Activated T-helper 2 cell treated with anti-CD3 and anti-CD28 coated beads, Interferon-gamma antibody, Interleukin-2, Interleukin-4, amounts not matched to agents 10 μg/mL and 5 μg/mL and 100 μg/mL, durations not matched to agents 14 hours and 24 hours and 36 hours (primary cell): ENCODE measurements at places on chromosomes 16 and 17.

DNA sequence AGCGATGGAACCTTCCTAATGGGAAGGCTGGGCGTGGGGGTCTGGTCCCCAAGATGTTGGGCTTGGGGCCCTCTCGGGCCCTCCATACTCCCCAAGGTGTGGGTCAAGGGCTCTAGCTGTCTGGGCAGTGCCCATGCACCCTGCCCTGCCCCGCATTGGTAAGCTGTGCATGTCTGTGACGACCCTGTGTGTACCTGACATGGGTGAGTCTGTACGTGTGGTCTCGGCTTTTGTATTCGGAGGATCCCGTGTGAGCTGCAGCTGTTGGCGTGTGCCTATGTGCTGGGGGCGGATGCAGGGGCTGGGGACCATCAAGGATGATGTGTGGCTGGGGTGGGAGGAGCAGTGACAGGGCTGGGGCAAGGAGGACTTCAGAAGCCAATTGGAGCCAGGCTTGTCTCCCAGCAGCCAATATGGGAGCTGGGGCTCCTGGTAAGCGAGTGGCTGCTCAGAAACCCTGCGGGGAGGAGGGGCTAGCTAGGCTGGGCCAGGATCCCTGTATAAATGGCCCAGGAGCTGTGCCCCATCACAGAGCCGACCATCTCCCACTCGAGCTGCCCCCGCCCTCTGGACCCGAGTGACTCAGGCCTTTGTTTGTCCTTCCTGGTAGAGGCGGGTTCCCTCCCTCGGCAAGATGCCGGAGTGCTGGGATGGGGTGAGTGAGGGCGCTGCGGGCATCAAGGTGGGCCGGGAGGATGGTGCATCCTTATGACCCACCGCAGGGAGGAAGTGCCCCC is at the start of gene NDRG4:
NDRG4 (plus strand) TSS at position 529 of the 737 bp plus-strand sequence; CDS start at position 635, 106 bp downstream.
- peak within 1 kb of the TSS; percentile 79 for H3K4me3 ChIP-seq
- H3K27me3 ChIP-seq = no peaks in the 10 kb centered on the region
- peak within 1 kb of the TSS; percentile 33 for H3K27ac ChIP-seq
- no peaks in the 10 kb centered on the region for H3K36me3 ChIP-seq
- H3K4me1 ChIP-seq = peaks cover 14% of the 10 kb centered on the region
- no peak for DNase-seq

DNA sequence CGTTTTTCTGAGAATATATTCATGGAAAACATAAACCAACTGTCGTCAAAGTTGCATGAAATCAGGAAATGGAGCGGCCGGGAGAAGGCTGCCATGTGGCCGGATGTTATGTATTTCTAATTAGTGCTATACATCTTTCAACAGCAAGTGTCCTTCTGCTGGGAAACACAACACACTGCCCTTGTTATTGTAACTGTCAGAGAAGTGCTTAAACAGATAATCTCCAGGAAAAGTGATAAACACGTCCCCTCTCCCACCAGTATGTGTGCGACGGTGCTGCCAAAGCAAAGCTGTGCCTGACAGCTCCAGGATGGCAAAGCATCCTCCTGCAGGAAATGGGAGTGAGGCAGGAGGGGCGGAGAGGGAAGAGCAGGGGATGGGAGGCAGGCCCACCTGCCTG is 111.8 kb downstream of the SMG6 start:
- no peak overlapping the region for H3K27ac ChIP-seq
- no peaks in the 10 kb centered on the region for H3K27me3 ChIP-seq
- no peak overlapping the region for H3K4me3 ChIP-seq
- peaks cover 61% of the 10 kb centered on the region for H3K4me1 ChIP-seq
- DNase-seq = no peak
- peaks cover 66% of the 10 kb centered on the region for H3K36me3 ChIP-seq

GRCh38 chr16:3601614-3602319 is 9.6 kb downstream of the SLX4 start:
- H3K4me1 ChIP-seq = peaks cover 1% of the 10 kb centered on the region
- peaks cover 42% of the 10 kb centered on the region for H3K36me3 ChIP-seq
- H3K4me3 ChIP-seq = no peak overlapping the region
- DNase-seq = no peak
- no peak overlapping the region for H3K27ac ChIP-seq

GRCh38 chr17:39970157-39970692 is 7.4 kb downstream of the GSDMA start:
- H3K36me3 ChIP-seq = no peaks in the 10 kb centered on the region
- no peak overlapping the region for H3K4me3 ChIP-seq
- no peak overlapping the region for H3K27ac ChIP-seq
- DNase-seq = no peak
- H3K27me3 ChIP-seq = peaks cover 31% of the 10 kb centered on the region

GRCh38 chr16:81921843-81922584 is 89.3 kb downstream of the SDR42E1 start:
- no peak overlapping the region for H3K27ac ChIP-seq
- peaks cover 1% of the 10 kb centered on the region for H3K27me3 ChIP-seq
- no peak overlapping the region for H3K4me3 ChIP-seq
- no peak for DNase-seq
- no peaks in the 10 kb centered on the region for H3K4me1 ChIP-seq

- H3K4me3 ChIP-seq = no peak overlapping the region
- peaks cover 65% of the 10 kb centered on the region for H3K36me3 ChIP-seq
- no peak for DNase-seq
- no peaks in the 10 kb centered on the region for H3K27me3 ChIP-seq
These were observed 24.3 kb downstream of the METTL22 start for GRCh38 chr16:8645831-8646230.

GRCh38 chr17:81833921-81834830 is 674 bp downstream of the PPP1R27 start:
- no peak for DNase-seq
- peak overlapping the region; percentile 83 for H3K4me3 ChIP-seq
- no peaks in the 10 kb centered on the region for H3K27me3 ChIP-seq
- H3K36me3 ChIP-seq = no peaks in the 10 kb centered on the region
- peak overlapping the region; percentile 75 for H3K27ac ChIP-seq
- H3K4me1 ChIP-seq = peaks cover 17% of the 10 kb centered on the region

GRCh38 chr17:50848711-50849110 is 13.3 kb downstream of the WFIKKN2 start:
- no peak overlapping the region for H3K27ac ChIP-seq
- H3K27me3 ChIP-seq = peaks cover 11% of the 10 kb centered on the region
- H3K36me3 ChIP-seq = no peaks in the 10 kb centered on the region
- H3K4me3 ChIP-seq = no peak overlapping the region
- no peak for DNase-seq
- H3K4me1 ChIP-seq = peaks cover 13% of the 10 kb centered on the region

- DNase-seq = no peak
- H3K4me1 ChIP-seq = no peaks in the 10 kb centered on the region
- no peak overlapping the region for H3K27ac ChIP-seq
- H3K36me3 ChIP-seq = no peaks in the 10 kb centered on the region
- H3K4me3 ChIP-seq = no peak overlapping the region
These were observed 550.1 kb upstream of the CDH8 start for GRCh38 chr16:62586128-62586862.

DNA sequence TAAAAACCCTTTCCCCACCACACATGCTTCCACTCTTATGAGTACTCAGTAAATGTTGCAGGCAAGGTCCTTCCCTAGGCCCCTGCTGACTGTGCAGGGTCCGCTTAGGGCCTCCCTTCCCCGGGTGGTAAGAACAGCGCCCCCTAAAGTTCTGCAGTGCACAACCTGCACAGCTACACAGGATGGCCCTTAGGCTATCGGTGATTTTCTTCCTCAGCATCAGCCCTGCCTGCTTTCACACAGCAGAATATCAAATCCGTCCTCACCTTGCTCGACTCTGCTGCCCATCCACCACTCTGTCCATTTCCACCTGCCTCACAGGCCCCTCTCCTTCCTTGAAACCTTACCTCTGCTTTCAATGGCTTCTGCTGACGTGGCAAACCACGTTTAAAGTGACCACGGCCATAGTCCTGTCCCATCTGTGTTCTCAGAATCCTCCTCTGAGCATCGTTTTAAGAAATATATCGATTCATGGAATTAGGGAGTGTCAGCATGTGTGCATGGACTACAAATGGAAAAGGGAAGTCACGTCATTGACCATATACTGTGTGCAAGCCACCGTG is 51.4 kb upstream of the TMEM132E start:
- H3K27me3 ChIP-seq = peaks cover 21% of the 10 kb centered on the region
- H3K4me3 ChIP-seq = no peak overlapping the region
- no peaks in the 10 kb centered on the region for H3K4me1 ChIP-seq
- no peaks in the 10 kb centered on the region for H3K36me3 ChIP-seq
- no peak for DNase-seq

DNA sequence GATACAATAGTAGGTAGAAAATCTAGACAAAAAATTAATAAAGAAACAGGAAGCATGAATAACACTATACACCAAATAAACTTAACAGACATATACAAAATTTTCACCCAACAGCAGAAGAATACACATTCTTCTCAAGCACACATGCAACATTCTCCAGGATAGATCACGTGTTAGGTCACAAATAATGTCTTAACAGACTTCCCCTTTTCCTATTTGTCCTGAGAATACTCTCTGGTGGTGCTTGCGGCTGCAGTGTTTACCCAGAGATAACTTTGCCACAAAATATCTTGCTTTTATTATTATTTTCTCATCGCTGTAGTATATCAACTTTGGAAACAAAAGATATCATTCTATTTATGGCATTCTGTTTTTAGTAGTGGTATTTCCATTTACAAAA is 40.6 kb upstream of the ZNF267 start:
- no peak overlapping the region for H3K4me3 ChIP-seq
- DNase-seq = no peak
- no peaks in the 10 kb centered on the region for H3K27me3 ChIP-seq

- H3K27me3 ChIP-seq = peaks cover 32% of the 10 kb centered on the region
- H3K4me3 ChIP-seq = no peak overlapping the region
- DNase-seq = no peak
- no peaks in the 10 kb centered on the region for H3K36me3 ChIP-seq
- peaks cover 8% of the 10 kb centered on the region for H3K4me1 ChIP-seq
These were observed 12.1 kb downstream of the PIMREG start for GRCh38 chr17:6456321-6456720.

DNA sequence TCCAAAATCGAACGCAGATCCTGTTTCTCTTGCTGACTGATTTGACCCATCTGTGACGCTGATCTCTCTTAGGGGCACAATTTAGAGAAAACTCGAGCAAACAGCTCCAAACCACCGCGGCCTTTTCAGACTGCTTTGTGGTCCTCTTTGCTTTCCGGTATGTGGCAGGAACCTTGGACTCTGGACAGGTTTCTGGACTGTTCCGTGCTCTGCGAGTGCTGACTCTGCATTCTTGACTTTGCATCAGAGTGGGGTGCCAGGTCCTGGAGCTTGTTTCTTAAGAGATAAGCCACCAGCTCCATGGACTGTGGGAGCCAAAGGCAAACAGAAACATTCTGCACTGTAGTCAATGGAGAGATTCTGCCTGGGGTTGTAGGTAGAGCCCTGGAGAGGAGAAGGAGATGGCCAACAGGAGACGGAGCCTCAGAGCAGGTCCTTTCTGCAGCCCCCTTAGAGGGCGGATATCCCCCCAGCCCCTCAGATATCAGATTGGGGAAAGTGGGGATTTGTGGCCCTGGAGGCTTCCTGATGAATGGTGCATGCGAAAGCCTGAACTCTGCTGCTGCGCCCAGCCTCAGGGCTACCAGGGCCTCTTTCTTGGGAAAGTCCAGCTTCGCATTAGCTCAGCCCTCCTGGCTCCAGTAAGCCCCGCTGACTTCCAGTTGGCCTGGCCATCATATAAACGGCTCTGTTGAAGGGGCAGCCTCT is 65.6 kb downstream of the WIPI1 start:
- H3K4me3 ChIP-seq = no peak overlapping the region
- no peak overlapping the region for H3K27ac ChIP-seq
- H3K4me1 ChIP-seq = peaks cover 2% of the 10 kb centered on the region
- peaks cover 32% of the 10 kb centered on the region for H3K36me3 ChIP-seq
- no peaks in the 10 kb centered on the region for H3K27me3 ChIP-seq

DNA sequence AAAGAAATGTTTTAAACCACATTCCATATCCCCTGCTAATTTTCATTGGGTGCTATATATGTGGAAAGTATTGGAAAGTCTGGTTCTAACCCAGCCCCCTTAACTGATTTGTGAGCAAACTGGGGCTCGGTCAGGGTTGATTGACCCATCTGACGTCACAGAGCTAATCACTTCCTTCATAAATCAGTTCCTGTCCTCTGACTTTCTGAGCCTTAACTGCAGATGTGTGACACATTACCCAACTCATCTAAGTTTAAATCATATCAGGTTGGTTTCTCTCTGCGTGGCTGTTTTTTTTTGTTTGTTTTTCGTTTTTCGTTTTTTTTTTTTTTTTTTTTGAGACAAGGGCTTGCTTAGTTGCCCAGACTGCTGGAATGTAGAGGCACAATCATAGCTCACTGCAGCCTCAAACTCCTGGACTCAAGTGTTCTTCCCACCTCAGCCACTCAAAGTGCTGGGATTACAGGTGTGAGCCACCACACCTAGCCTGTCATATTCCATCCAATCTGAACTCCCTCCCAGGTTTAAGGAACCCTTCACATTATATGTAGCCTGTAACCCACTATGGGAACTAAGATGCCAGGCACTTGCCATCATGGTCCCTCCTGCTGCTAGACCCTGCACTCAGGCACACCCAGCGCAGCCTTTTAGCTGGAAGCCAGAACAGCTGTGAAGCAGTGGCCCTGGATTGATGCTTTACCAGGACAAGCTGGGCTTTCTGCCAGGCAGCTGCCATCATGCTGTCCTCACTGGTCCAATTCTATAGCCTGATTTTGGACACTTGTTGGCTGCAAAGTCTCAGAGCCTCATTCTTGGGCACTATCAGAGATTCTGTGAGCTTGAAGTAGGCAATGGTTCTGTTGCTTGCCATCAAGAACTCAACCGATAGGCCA is 6.9 kb upstream of the BPTF start:
- H3K27ac ChIP-seq = no peak overlapping the region
- H3K4me1 ChIP-seq = no peaks in the 10 kb centered on the region
- no peak for DNase-seq
- H3K4me3 ChIP-seq = no peak overlapping the region
- no peaks in the 10 kb centered on the region for H3K36me3 ChIP-seq
- no peaks in the 10 kb centered on the region for H3K27me3 ChIP-seq

- DNase-seq = no peak
- H3K27ac ChIP-seq = no peak overlapping the region
- H3K4me1 ChIP-seq = peaks cover 14% of the 10 kb centered on the region
- H3K36me3 ChIP-seq = no peaks in the 10 kb centered on the region
- no peak overlapping the region for H3K4me3 ChIP-seq
These were observed 11.4 kb upstream of the SPNS2 start for GRCh38 chr17:4487296-4487695.

DNA sequence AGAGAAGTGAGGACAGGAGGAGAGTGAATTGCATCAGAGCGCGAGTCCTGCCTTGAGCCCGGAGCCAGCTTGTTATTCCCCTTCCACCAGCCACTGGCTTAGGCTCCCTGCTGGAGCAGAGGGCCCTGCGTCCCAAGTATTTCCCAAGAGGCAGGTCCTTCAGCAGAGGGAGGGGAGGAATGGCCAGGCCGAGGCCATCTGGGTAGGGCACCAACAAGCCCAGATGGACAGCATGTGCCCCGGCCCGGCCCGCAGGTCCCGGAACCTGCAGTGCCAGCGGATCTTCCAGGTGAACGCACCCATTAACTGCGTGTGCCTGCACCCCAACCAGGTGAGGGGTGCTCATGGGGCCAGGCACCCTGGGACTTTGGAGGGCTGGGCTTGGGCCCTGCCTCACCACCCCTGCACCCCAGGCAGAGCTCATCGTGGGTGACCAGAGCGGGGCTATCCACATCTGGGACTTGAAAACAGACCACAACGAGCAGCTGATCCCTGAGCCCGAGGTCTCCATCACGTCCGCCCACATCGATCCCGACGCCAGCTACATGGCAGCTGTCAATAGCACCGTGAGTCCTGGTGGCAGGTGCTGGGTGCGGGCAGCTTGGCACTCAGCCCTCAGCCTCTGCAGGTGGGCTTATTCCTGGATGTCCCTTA is 1.7 kb downstream of the MLST8 start:
- peak overlapping the region; percentile 74 for H3K4me3 ChIP-seq
- peak overlapping the region; percentile 25 for H3K27ac ChIP-seq
- H3K27me3 ChIP-seq = peaks cover 6% of the 10 kb centered on the region
- peaks cover 19% of the 10 kb centered on the region for H3K4me1 ChIP-seq
